Glutamatergic neuron (in vitro differentiated cells): ENCODE measurements at places on chromosomes 13 and 19. TPM values are rescaled to one million over a fixed set of nuclear protein-coding genes. Genes with fewer than 3 reads are reported as not detected.

- no peak overlapping the region for H3K4me3 ChIP-seq
- H3K36me3 ChIP-seq: no peaks in the 10 kb centered on the region
- DNase-seq: no peak
- no peak overlapping the region for H3K27ac ChIP-seq
- no peaks in the 10 kb centered on the region for H3K27me3 ChIP-seq
Measured at GRCh38 chr13:75931116-75931515, 295.0 kb downstream of the LMO7 start.

DNA sequence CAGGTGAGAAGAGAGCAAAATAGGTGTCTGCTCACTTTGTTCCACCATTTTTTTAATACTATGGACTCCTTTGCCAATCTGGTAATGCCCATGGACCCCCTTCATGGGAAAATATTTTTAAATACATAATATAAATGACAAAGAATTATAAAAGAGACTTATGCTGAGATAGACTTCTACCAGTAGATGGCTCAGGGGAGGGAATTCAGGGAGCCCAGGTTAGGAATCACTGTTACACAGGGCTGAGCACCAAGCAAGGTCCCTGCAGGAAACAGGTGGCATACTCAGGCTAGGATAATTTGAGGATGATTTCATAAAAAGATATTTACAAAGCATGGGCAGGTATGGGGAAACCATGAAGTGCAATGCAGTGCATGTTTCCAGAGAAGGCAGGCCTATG is 525.9 kb downstream of the FGF9 start:
- no peak overlapping the region for H3K27ac ChIP-seq
- H3K36me3 ChIP-seq: no peaks in the 10 kb centered on the region
- DNase-seq: no peak
- peaks cover 2% of the 10 kb centered on the region for H3K27me3 ChIP-seq
- no peak overlapping the region for H3K4me3 ChIP-seq

Gene CYP4F12
- total RNA-seq: not detected

Gene PIK3R2
- total RNA-seq: 36.4 TPM

Gene LGALS7B
- not detected for total RNA-seq
